ENCODE measurements at places on chromosomes 6 and 20. TPM values are rescaled to one million over a fixed set of nuclear protein-coding genes. Genes with fewer than 3 reads are reported as not detected.
A peak's percentile ranks its signal among the peaks of the same experiment; 100 is the strongest.

DNA sequence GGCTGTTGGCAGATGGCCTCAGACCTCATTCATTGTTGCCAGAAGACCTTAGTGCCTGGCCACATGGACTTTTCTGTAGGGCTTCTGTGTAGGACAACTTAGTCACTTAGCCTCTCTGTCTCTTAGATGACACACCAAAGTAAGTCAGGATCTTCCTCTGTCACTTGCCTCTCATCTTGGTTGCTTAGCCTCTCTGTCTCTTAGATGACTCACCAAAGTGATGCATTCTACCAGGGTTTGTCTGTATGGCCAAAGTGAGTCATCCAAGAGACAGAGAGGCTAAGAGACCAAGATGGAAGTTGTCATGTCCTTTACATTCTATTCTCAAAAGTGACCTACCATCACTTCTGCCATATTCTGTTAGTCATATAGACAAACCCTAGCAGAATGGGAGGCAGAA, 255.9 kb upstream of the DEFB112 start:
- DNase-seq: no peak

- DNase-seq: no peak
Measured at GRCh38 chr20:60262967-60263603, 304.9 kb downstream of the CDH26 start.

GRCh38 chr6:151617539-151617938, 123.7 kb downstream of the CCDC170 start:
- no peak for DNase-seq

- no peak for DNase-seq
Measured at GRCh38 chr20:38262931-38263330, 2.4 kb upstream of the KIAA1755 start.

- no peak for DNase-seq
Measured at GRCh38 chr20:25690427-25690826, 6.2 kb downstream of the ZNF337 start.

DNA sequence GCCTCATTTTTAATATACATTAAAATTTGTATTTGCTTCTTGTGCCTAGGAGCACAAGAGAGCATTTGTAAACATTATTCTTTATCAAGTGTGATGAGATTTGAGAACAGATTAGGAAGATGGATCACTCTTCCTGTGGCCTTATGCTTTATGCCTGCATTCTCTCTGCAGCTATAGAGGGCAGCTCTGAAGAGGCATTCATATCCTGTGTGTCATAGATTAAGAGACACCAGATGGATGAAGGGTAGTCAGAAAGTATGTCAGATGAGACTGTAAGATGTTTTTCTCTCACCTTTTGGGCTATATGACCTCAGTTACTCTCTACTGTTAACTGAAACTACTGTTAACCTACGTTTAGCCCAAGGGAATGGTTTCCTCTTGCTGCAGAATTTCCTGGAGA, 61.4 kb downstream of the DNAH8 start:
- no peak for DNase-seq

DNA sequence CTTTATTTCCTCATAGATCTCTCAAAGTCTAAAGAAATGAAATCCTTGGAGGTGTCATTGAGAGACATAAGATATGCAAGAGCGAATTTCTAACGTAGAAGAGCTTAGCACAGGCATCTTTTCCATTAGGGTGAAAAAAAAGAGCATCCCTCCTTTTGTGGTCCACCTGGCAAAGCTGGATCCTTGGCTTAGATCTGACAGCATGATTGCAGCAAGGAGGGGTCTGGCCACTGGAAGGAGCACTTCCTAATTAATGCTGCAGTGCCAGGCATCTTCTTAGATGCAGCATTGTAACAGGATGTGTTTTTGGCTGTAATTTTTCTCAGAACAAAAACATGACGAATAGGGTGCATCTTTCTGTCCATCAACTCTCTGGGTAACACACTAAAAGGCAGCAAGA, 60.1 kb upstream of the TFAP2D start:
- DNase-seq: no peak

DNA sequence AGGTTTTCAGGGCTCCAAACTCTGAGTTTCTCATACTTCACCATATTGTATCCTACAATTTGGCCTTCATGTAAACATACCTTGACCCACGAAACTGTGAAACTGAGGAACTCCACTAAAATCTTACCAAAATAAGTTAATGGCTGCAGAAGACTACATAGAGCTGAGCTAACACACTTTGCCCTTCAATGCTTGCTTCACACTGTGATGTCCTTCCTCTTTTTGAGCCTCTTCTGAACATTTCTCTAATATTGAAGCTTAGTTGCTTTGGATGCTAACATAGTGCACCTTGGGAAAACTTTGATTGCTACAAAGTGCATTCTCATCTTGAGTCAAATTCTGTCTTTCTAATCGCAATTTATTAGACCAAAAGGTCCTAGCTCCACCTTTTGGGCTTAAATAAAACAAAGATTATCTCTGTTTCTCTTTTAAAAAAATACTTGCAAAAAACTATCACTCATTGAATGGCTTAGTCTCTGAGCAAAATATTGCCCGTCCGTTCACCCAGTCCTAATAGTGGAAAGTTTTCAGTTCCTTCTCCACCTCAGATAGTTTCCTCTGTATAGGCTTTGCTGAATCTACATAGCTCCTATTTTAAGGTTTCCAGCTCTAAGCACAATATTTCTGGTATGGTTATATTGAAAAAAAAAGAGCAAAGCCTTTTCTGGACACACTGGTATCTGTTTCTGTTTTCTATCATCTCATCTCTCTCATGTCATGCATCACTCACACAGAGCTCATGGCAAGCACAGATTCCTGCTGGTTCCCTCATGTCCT, 494.6 kb downstream of the RFPL4B start:
- no peak for DNase-seq

DNA sequence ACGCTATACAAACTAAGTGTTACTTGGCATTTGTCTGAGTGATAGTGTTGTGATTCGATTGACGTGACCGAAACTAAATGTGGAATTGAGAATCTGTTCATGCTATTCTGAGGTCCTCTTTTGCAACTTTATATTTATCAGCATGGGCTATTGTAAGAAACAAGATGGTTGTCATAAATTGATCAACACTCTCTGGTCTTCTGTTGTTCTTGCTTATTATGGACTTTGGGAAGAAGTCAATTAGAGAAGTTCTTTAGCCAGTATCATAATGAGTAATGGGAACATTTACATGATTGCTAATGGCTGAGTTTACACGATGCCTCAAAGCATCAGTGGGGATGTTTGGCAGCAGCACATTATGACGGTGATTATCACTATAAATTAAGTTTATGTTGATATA, 195.0 kb downstream of the CD83 start:
- DNase-seq: no peak

GRCh38 chr6:13365320-13365719, 37.0 kb upstream of the TBC1D7 start:
- DNase-seq: no peak

GRCh38 chr20:19962958-19963357, 54.2 kb upstream of the NAA20 start:
- DNase-seq: no peak

DNA sequence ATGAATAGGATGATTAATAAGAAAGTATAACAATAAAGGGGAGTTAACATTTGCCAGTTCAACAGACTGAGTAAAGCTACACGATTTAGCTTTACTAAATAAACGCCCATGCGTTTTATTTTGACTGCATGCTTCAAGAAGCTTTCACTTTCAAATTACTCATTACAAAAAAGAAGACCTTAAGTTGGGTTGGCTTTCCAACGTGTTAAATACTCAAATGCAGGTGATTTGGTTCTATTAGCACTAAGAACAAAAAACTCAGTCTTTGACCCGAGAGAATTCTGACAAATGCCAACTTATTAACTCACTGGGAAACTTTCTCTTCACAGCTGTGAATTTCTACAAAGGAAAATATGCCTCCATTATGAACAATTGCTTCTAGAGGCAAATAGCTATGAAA, 24.8 kb downstream of the RNF146 start:
- no peak for DNase-seq

- no peak for DNase-seq
Measured at GRCh38 chr20:53101992-53102760, 130.0 kb downstream of the TSHZ2 start.

- DNase-seq: no peak
Measured at GRCh38 chr6:74510878-74511277, 695.0 kb downstream of the COL12A1 start.

KCNQ2 gene
- 47.3 TPM for total RNA-seq

TMEM244 gene
- not detected for total RNA-seq

GRCh38 chr6:76792394-76792793, 670.9 kb downstream of the HTR1B start:
- no peak for DNase-seq

RSPO3 gene
- total RNA-seq: 32.3 TPM

IRAK1BP1 gene
- total RNA-seq: 4.4 TPM

DNA sequence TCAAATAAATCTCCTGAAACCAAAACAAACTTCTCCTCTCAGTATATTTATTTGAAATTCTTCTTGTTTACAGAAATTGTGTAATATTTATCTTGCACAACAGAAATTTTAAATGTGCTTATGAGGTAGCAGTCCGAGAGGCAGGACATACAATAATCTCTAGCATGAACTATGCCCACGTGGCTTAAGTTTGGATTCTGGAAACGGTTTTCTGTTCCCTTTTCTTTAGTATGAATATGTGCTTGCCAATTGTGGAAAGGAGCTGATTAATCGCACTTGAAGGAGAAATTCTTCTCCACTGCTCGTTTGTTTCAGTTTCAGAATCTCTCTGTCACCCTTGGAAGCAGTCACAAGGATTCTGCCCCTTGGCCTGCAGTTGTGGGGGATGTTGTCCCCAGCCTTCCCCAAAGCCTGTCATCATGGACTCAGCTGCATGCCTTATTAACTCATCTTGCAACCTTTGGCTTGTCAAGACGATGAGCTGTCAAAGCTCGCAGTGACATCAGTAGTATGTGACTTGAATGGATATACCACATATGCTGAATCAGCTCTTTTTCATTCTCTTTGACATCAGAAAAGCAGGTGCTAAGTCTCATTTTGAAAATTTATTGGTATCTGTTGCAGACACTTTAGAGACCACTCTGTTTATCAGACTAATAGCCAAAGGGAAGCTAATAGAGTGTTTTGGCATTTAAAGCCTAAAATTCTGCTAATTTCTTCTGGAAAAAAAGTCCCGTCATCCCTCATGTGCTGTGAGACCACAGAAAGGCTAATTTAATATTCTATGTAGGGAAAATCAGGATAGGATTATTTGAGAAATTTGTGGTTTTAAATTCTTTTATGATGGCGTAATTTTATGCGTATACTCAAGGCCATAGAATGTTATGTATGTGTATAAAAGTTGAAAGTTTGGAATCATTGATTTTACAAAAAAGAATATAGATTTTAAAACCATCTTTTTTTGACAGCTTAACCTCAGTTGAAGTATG, 186.8 kb downstream of the ARID1B start:
- DNase-seq: no peak

EBF4 gene
- total RNA-seq: 11.4 TPM

DNA sequence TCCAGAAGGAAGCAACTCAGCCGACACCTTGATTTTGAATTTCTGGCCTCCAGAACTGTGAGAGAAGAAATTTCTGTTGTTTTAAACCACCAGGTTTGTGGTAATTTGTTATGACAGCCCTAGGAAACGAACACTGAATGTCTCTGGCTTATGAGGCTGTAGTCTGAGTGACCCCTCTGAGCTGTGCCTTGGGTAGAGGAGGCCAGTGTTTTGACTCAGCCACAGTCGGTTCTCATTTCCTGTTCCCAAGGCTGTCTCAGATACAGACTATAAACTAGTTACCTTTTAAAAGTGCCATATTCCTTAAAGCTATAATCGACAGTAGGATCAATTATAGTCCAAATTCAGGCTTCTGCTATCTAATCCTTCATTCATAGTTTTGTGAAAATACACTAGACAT, 391.2 kb upstream of the MAP3K7 start:
- DNase-seq: no peak

PRICKLE4 gene
- total RNA-seq: 2.1 TPM

GRCh38 chr20:20812136-20812535, 99.7 kb upstream of the RALGAPA2 start:
- no peak for DNase-seq

GRCh38 chr6:56904068-56904467, 50.8 kb upstream of the BEND6 start:
- no peak for DNase-seq

DNA sequence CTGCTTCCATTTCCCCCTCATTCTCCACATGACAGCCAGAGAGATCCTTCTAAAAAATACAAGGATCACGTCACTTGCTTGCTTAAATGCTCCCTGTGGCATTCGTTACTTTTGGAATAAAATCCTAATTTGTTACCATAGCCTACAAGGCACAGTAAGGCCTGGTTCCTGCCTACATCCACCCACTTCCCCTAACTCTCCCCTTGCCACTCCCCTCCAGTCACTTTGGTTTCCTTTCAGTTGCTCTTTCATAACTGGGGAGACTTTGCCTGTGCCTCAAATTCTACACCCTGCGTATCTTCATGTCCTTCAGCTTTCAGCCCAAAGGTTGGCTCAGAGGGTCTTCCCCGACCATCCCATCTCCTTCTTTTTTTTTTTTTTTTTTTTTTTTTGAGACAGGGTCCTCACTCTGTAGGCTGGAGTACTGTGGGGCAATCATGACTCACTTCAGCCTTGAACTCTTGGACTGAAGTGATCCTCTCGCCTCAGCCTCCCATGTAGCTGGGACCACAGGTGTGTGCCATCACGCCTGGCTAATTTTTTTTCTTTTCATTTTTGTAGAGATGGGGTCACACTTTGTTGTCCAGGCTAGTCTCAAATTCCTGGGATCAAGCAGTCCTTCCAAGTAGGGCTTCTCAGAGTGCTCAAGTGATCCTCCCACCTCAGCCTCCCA, 12.5 kb downstream of the ID1 start:
- no peak for DNase-seq

OPRL1 gene
- 0.50 TPM for total RNA-seq

- DNase-seq: peak; percentile 82
Measured at GRCh38 chr6:31403283-31404060, at the start of gene MICA. Gene MICA (plus strand): TSS chr6:31403595. CDS start chr6:31403633, 38 bp downstream.

CD24 gene
- 1,512 TPM for total RNA-seq

CALHM5 gene
- 0.10 TPM for total RNA-seq

DNA sequence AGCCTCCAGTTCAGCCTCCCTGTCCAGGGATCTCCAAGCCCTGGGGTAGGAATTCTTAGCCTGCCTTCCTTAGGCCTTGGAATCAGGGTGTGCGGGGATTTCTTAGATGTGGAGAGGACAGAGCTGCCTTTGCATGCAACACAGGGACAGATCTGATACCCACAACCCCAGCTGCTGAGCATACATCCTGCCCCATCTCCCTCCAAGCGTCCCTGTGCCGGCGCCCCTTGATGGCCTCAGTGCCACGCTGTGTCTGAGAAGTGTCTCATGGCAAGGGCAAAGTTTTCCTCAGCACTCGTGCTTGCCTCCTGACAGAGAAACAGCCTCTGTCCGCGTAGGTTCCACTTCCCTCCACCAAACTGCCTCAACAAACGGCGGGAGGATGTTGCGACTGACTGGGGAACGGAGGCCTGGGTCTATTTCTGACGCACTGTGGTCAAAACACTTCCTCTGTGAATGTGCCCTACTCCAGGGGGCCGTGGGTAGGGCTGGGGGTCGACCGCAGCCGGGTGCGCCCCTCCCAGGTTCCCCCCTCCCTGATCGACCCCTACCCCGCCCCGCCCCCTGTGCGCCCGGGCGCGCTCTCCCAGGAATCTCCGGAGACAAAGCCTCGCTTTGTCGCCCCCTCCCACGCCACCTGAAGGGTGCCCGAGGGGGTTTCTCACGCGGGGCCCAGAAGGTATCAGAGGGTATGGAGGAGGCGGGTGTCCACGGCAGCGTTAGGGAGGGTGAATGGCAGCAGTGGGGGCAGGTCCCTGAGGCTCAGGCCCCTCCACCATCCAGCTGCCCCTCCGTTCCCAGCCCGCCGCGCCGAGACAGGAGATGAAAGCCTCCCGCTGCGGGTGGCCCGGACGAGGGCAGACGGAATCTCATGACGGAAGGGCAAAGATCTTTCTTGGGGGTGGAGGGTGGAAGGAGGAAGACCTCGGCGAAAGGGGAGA, 806 bp downstream of the MICAL1 start:
- no peak for DNase-seq
